NCI-H345 (cell line): ENCODE measurements at places on chromosomes 2 and 18.
A peak's percentile ranks its signal among the peaks of the same experiment; 100 is the strongest.

- peak; percentile 70 for DNase-seq
Observed at GRCh38 chr18:79644006-79644665, 35.5 kb upstream of the CTDP1 start.

DNA sequence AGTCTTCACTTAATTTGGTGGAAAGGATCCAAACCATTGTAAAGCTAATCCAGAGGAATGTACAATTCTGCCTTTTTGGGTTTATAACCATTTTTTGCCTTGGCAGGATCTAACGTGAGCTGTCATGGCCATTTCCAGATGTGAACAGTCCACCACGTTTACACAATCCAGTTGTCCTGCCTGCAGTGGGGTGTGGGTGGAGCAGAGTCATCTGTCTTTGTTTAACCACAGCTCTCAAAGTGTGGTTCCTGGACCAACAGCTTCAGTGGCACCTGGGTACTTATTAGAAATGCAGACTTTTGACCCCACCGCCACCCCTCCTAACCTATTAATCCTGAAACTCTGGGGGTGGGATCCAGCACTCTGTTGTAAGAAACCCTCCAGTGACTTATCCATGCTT lies 35.9 kb downstream of the FHOD3 start:
- no peak for DNase-seq

DNA sequence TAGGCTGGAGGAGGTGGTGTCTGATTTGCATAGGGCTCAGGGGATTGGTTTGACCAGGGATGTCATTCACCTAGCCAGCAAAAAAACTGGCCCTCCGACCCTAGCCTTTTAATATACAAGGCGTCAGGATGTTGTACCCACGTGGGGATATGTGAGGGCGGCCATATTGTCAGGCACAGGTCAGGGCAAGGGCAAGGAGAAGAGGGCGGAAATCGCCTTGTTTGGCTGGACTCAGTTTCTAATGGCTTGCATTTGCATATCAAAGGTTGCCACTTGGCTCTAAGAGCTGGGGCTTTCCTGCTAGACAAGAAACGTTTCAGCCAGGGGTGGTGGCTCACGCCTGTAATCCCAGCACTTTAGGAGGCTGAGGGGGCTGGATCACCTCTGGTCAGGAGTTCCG lies 24.9 kb upstream of the PDCL3 start:
- no peak for DNase-seq

- DNase-seq, result no peak
Observed at GRCh38 chr2:197130318-197130717, 180.3 kb downstream of the ANKRD44 start.

DNA sequence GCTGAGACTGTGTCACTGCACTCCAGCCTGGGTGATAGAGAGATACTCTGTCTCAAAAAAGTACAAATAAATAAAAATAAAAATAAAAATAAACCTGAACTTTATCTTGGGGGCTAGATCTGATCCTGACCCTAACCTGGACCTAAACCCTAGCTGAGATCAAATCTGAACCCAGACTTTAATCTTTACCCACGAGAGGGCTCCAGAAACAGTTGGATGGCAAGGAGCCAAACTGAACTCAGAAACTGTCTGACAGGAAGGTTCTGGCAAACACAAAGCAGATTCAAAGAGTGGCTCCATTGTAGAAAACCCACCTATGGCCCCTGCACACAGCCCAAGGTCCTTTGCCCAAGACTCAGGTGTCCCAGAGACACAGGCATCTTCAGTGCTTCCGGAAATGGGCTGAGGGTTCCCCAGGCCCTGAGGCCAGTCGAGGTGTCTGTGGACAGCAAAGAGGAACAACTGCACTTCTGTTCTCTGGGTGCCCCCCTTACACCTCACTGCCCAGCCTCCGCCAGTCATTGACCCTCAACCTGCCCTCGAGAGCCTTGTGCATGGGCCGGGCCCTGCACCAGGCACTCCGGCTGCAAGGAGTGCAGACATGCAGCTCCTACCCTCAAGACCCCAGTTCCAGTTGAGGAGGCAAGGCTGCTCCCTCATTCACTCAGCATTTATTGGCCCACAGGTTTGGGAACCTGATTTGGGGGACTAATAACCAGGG lies 95.2 kb downstream of the TFCP2L1 start:
- no peak for DNase-seq

DNA sequence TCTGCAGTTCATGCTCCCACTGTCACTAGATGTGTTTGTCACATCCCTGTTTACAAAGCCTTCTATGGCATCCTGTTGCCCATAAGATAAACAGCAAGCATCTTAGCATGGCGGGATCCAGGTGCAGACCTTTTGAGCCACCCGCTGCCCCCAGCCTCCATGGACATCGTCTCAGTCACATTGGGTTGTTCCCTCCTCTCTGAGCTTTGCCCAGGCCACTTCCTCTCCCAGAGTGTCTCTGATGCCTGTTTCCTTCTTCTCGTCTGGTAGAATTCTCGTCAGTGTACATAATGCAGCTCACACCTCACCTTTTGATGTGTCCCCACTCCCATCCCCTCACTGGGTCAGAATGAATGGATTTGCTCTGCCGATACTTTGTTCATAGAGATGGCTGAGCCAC lies 239.0 kb upstream of the APCDD1 start:
- no peak for DNase-seq

- DNase-seq, result no peak
Observed at GRCh38 chr18:25223211-25223610, 128.8 kb downstream of the ZNF521 start.

DNA sequence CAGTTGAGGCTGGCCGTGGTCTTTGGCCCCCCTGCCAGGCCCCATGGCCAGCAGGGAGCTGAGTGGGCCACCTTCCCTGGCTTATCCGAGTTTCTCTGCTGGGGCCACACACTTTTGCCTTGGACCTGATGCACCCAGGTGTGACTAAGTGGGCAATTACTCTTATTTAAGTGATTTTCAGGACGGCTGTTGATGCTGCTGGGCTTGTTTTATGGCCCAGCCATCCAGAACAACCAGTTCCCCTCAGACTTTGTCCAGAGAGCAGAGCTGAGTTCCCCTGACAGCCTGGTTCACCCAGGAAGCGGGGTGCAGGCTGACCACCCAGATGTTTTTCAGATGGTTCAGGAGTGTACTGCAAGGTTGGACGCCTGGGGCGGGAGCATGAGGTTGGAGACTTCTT lies 68.8 kb downstream of the GLI2 start:
- peak; percentile 30 for DNase-seq

DNA sequence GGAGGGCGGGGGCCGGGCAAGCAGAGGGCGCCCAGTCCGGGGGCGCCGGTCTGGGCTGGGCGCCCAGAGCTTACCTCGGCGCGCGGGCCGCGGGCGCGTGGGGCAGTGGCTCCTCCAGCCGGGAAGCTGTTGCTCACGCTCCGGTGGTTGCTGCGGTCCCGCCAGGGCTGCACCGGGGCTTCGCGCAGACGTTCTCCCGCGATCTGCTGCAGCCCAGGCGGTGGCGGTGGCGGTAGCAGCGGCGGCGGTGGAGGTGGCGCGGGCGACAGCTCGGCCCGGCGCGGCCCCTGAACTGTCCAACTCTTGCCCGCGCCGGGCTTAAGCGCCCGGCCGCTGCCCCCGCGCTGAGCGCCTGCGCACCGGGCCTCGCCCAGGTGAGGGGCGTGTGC lies 391 bp downstream of the ZNF385B start:
- peak; percentile 54 for DNase-seq

GRCh38 chr2:176133389-176133788 lies 3.9 kb downstream of the HOXD8 start:
- DNase-seq, result no peak

- DNase-seq, result no peak
Observed at GRCh38 chr2:105917226-105917625, 172.5 kb downstream of the NCK2 start.

GRCh38 chr2:236871500-236872001 lies 214.1 kb upstream of the COPS8 start:
- no peak for DNase-seq

- DNase-seq, result no peak
Observed at GRCh38 chr18:9721893-9722550, 13.9 kb downstream of the RAB31 start.

DNA sequence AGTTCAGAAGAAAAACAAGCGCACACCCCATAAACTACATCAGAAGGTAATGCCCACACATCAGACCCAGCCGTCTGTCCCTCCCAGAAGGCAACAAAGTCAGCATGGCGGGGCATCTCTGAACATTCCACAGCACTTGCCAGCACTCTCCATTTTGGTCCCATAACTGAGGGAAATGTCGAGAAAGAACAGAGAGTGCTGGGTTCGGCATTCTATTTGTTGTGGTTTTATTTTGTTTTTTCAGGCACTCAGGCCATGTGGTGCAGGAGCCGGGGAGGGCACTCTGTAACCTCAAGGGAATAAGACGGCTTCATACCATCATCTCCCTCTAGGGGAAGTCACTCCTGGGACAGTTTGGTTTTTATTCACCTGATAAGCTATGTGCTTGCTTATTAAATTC lies 156.0 kb downstream of the SEPTIN10 start:
- DNase-seq, result no peak

DNA sequence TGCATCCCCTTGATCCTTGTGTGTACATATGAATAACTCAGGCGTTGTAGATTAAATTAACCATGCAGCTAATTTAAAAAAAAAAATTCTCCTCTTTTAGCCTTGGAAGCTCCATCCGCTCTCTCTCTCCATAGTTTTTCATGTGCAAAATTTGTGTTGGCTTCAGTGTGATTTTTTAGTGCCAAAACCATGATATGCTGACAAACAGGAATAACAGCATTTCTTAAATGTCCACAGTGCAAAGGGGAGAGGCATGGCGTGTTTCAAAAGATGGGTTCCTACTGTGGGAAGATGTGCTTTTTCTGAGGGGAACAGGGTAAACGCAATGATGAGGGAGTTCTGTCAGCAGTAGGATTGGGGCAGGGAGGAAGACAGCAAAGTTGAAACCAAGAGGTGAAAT lies 247.0 kb downstream of the ICOS start:
- no peak for DNase-seq
